ENCODE measurements at places on chromosomes 11 and 22.
A peak's percentile ranks its signal among the peaks of the same experiment; 100 is the strongest.

DNA sequence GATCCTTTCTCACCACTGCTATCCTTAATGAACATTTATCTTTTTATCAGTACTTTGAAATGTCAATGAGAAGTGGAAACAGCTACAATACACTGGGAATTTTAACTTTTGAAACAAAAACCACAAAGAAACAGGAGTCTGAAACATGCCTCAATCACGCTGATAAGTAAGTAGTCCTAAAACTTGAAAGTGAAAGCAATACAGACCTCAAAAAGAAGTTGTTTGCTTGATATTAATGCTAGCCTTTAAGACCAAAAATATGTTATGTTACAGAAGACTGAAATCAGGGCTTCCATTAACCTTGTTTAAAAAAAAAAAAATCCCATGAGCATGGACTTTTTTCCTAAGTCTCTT is 21.3 kb downstream of the PHF21A start:
- no peak for DNase-seq

DNA sequence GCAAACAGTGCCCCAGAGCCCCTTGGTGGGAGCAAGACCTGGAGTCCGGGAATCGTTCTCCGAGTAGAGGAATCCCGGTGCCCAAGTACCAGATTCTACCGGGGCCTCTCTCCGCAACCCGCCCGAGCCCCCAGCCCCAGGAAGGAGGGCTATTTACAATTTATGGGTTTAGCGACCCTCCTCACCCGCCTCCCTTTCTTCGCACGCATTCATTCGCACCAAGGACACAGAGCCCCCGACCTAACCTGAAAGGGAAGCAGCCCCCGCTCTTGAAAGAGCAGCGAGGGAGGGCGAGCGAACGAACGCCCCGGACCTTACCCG is 628 bp downstream of the LRP4 start:
- no peak for DNase-seq

DNA sequence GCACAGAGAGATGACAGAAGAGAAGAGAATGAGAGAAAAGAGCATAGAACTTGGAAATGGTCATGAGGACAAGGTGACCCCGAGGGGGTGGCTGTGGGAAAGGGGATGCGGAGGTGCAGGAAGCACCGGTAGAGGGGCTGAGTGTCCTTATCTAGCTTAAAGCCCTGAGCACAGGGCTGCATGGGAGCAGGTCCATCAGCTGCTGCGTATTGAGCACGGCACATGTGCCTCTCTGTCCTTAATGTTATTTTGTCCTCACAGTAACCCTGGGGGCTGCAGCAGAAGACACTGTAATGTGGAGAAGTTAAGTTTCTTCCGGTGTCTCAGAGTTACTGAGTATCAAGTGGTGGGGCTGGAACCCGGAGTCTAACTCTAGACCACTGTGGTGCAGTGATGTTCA is 94.4 kb upstream of the OR4B1 start:
- no peak for DNase-seq

- DNase-seq, result peak; percentile 2
Measured at GRCh38 chr11:130001461-130002351, 929 bp downstream of the PRDM10 start.

GRCh38 chr22:41123151-41123550 is 30.8 kb downstream of the EP300 start:
- no peak for DNase-seq

DNA sequence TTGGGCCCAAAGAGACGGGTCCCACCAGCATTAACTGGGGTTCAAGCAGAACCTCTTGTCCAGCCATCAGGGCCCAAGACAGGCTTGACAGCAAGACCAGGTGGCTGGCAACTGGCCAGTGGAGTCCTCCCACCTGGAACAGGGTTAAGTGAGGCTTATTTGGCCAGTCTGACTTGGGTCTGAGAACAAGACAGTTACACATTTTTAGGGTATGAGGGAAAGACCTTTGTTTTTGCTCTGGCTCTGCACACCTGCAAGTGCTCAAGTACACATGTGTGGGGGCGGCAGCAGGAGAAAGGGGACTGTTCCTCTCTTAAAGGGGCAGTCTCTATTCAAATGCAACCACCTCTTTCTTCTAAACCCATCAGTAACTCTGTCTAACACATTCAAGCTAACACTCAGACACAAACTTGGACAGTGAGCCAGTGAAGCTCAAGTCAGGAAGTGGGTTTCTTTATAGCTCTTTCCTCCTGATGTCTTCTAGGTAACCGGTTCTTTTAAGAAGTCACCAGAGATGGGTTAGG is 116.2 kb downstream of the ETS1 start:
- DNase-seq, result no peak

DNA sequence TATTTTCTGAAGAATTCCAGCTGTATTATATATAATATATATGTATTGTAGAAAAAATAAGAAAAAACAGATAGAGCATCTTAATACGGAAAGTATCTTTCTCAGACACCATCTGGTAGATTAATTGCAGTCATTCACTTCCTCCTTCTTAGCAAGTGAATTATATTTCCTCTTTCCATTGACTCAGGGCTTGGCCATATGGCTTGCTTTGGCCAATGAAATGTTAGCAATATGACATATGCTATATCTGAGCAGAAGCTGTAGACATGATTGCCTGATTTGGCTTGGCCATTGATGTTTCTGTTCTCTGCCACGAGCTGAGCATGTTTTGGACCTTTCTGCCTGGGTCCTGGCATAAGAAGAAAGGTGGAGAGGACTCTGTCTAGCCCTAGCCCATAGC is 34.4 kb upstream of the ZBED5 start:
- no peak for DNase-seq

GRCh38 chr11:7672960-7673723 is at the start of gene CYB5R2:
Gene CYB5R2 (minus strand): TSS chr11:7673500. CDS start chr11:7672825, 675 bp downstream.
- no peak for DNase-seq

All from stimulated activated CD4-positive, alpha-beta T cell treated with anti-CD3 and anti-CD28 coated beads, Interleukin-15, amount 100 ng/mL, for 1 hour (primary cell).